ENCODE measurements at places on chromosomes 2 and 18.

DNA sequence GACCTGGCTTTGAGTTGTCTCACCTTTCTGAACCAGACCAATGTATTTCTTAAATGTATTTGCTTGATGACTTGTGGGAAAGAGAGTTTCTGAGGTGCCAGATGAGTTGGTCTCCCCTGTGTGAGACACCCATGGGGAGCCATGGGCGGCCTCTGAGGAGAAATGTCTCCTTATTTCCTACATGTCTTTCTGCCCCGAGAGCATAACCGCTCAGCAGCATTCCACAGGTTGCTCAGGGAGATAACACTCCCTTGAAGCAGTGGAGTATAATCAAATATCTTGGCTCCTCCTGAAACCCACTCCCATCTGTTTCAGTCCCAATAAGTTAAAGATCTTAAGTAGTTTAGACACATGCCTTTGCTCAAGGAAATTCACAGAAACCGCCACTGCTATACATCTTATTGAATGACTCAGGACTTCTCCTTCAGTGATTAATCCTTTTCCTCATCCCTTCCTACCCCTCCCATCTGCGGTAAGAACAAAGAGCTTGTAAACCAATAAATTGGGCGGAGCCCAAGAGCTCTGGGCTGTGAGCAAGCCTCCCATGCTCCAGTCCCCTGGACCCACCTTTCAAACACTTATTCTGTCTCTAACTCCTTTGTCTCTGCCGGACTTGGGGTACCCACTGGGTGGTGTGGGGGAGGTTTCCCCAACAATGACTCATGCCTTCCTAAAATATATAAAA lies 285.5 kb upstream of the LRRTM4 start:
- DNase-seq, result no peak

DNA sequence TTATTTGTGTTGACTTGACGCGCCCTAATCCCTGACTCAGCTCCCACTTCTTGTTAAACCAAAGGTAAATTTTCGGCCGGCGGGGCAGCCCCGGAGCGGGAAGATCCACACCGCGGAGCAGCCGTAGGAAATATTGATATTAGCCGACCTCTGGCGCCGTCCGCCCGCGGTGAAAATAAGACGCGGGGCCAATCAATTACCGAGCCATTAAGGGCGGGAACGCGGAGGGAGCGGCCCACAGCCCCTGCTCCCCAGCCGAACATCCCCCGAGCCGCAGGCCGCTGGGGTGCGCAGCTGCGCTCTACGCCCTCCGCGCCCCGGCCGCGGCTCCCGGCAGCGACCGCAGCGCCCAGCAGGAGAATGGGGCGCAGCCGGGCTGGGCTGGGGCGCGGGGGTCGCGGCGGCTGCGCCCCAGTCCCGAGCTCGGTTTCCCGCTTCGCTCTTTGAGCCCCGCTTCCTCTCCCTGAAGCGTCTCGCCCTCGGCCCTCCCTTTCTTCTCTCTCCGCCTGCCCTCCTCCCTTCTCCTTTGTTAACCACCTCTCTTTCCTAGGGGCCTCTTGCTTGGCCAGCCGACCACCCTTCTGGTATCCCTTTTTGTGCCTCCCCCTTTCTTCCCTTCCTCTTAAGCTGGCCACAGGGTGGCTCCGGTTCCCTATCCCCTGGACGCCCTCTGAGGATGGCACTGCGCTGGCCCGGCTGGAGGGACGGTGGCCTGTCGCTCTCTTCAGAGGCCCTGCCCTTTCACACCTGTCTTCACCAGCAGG lies 40.9 kb downstream of the CELF4 start:
- peak; percentile 83 for DNase-seq

DNA sequence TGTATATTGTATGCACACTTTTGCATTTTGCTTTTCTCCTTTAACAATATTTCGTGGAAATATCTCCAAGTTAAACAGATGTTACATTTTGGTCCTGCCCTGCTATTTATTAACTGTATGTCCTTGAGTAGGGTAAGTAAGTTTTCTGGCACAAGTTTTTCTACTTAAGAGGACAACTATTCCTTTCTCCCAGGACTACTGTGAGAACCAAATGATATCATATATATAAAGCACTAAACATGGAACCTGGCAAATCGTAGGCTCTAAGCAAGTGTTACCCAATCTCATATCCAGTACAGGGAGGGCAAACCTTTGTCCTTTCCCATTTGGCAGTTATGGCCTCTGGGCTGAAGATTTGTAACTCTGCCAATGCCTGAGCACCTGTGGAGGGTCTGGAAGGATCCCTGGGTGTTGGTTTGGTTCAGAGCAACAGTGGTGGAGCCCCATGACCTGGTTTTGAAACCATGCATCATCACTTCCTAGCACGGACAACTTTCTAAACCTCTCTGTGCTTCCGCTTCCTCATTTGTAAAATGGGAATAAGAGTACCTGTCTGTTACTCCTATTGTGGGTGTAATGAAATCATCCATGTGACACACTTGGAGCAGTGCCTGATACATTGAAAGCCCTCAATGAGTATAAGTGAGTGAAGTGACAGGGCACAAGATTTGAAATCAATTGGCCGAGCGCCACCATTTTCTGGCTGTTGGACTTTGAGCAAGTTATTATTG lies 28.3 kb upstream of the ICOS start:
- no peak for DNase-seq

DNA sequence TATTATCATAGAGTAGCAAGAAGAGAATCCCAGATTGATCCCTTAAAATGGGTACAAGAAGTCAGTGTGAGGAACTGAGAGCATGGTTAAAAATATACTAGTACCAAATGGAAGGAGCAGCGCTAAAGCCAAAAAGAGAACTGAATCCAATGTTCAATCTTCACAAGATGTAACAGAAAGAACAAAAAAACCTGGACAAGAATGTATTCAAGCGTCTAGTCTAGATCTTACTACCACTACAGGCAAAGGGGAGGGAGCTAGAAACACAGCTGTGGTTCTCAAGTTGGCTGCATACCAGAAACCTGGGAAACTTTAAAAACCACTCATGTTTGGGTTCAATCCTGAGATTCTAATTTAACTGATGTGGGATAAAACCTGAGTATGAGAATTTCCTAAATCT lies 57.5 kb downstream of the PIAS2 start:
- no peak for DNase-seq

GRCh38 chr2:186894478-186894877 lies 45.5 kb upstream of the ZSWIM2 start:
- no peak for DNase-seq

DNA sequence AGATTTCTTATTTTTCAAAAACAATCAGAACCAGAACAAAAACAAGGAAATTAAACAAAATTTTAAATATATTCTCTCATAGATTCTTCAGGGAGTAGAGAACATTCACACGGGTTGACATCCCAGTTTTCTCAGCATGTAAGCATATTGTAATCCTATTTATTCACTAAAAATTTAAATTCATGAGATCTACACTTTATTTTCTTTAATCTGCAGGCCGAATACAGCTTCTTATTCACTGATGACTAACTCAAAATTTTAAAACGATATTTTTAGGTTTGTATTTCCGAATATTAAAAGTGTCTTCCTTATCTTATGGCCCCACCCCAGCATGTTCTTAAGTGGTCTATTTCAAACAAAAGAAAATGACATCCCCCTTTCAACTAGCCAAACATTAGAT lies 262.4 kb downstream of the MEIS1 start:
- no peak for DNase-seq

DNA sequence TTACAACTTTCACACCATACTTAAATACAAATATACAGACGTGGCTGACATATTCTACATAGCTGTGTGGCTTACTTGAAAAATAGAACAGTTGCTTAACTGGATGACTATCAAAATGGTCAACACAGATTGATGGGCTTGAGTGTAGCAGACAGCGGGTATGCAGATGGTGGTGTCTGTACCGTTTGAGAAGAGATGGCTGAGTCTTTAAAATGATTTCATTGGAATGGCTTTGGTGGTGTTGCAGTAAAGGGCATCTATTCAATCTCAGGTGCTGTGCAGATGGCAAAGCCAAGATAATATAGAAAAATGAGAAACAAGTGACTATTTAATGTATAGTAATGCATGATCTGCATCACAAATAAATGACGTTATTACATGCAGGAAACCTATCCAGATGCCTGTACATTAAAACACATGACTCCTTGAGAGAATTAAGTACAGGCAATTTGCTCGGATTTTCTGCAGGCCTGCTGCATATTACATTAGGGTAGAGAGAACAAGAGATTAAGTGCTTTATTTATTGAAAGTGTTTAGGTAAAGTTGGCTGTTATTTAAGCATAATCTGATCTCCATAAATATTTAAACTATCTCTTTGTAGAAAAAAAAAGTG lies 68.5 kb downstream of the AGPS start:
- no peak for DNase-seq

- DNase-seq, result no peak
These were observed 322.9 kb upstream of the RAB12 start for GRCh38 chr18:8286303-8286702.

- DNase-seq, result no peak
These were observed 51.3 kb downstream of the RNF144A start for GRCh38 chr2:6968319-6969100.

GRCh38 chr2:231626449-231626848 lies 33.8 kb downstream of the TEX44 start:
- DNase-seq, result no peak

DNA sequence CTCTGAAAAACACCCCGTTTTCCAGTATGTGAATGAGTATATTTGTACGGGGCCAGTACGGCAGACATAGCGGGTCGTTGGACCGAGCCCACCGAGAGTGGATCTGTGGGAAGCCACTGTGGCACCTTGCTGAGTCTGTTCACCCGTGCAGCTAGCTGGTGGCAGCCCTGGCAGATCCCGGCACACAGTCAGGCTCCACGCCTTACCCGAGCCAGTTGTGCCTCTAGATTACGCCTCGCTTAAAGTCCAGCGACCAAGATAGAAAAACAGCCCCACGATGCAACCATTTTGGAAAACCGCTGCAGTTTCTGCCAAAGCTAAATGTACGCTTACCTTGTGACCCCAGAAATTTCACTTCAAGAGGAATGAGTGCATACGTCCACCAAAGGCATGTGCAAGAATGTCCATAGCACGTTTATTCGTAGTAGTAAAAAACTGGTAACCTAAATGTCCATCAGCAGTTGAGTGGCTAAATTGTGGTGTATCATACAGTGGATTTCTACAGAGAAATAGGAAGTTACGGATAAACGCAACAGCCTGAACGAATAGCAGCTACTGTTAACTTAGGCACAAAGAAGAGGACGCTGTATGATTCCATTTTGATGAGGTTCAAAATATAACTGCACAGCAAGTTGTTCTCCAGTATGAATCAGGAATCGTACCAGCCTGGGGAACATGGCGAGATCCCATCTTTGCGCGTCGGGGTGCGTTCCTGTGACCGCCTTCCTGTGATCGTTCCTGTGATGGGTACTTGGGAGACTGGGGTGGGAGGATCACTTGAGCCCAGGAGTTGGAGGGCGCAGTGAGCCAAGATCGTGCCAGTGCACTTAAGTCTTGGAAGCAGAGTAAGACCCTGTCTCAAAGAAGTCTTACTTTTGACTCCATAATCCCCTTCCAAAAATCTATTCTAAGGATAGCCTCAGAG lies 688 bp upstream of the WDR33 start:
- DNase-seq, result no peak

- DNase-seq, result no peak
These were observed 3.2 kb upstream of the FAM98A start for GRCh38 chr2:33602201-33602830.

GRCh38 chr2:54598347-54599325 lies 124.8 kb upstream of the EML6 start:
- DNase-seq, result no peak

GRCh38 chr2:79910643-79911042 lies 393.9 kb downstream of the LRRTM1 start:
- no peak for DNase-seq

DNA sequence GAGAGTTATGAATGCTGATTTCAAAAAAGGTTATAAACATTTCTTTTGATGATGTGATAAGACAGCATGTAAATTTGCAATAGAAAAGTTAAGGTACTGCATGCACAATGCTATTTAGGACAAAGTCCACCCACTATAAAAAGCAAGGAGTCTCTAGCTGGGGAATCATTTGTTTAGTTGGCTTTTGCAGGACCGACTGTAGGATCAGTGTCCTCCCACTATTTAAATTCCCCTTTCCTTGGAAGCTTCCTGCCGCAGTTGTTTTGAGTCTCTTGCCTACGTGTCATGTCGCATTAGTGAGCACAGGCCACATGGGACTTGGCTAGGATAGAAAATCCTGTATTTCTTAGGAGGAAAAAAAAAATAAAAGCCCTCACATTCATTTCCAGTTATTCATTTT lies 13.1 kb downstream of the QPCT start:
- DNase-seq, result no peak

GRCh38 chr2:19185086-19185485 lies 173.3 kb downstream of the OSR1 start:
- DNase-seq, result no peak

DNA sequence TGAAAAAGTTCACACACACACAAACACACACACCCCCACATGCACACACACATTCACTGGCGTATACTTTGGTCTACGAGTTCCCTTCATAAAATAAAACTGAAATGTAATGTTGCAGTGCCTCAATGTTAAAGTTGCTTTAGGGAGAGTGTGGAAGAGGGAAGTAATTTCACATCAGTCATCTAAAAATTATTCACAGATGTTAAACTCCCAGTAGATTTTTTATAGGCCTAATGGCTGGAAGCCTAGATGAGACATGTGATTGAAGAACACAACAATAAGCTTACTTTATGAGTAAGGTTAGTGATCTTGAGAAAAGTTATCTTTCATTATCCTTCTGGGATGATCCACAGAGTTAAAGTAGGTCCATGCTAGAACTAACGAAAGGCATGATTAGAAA lies 506.7 kb upstream of the CNTNAP5 start:
- no peak for DNase-seq

GRCh38 chr18:21272016-21272579 lies 30.1 kb downstream of the GREB1L start:
- no peak for DNase-seq

DNA sequence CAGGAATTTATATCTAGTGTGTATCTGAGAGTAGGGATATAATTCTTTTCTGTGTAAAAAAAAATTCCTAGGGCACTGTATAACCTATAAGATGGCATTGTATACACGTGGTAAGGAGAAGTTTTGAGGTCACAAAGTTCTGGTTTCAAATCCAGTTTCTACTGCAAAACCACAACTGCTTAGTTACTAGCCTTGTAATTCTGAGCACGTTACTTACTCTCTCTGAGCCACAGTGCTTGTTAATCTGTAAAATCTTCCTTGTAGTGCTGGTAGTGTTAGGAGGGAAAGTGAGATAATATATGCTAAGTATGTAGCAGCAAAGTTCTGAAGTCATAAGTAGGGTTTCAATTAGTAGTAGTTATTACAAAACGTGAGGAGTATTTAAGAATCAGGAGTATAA lies 175.4 kb downstream of the SATB2 start:
- DNase-seq, result no peak

DNA sequence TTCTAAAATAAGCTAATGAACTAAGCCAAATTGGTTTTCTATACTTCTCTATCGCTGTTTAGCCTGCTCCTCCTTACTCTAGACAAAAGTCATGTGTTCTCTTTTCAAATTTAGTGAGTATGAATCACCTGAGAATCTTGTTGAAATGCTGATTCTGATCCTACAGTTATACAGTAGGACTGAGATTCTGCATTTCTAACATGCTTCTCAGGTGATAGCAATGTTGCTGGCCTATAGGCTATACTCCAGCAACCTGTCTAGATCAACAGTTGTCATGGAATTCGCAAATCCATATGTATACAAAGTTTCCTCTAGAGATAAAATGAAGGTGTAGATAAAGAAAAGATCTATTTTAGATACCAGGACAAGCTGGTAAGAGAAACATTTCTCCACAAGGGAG lies 62.9 kb downstream of the MEMO1 start:
- no peak for DNase-seq

- DNase-seq, result no peak
These were observed 64.2 kb downstream of the RBM43 start for GRCh38 chr2:151197184-151198108.
